ENCODE measurements at places on chromosomes 1 and 21.

DNA sequence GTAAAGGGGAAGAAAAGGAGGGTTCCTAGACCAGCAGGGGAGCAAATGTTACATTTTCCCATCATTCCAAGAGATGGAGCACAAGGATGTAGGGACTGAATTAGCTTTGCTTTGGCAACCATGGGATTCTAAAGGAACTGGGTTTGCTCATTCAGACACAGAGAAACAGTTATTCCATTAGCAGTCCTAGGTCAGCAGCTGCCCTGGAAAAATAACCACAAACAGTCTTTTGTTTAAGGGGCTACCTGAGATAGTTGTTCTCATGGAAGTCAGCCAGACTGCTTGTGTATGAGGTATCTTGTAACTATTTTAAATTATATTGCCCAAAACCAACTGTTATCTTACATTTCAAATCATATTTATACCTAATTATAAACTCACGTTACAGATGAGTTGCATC lies 58.4 kb upstream of the VCAM1 start:
- DNase-seq, result no peak

- no peak for DNase-seq
Measured at GRCh38 chr1:70195342-70195741, 10.0 kb downstream of the LRRC40 start.

GRCh38 chr1:36345353-36345752 lies 21.9 kb upstream of the EVA1B start:
- DNase-seq, result no peak

- DNase-seq, result no peak
Measured at GRCh38 chr1:169106921-169107602, 572 bp downstream of the ATP1B1 start.

- DNase-seq, result no peak
Measured at GRCh38 chr1:30950053-30950452, 41.5 kb upstream of the SDC3 start.

DNA sequence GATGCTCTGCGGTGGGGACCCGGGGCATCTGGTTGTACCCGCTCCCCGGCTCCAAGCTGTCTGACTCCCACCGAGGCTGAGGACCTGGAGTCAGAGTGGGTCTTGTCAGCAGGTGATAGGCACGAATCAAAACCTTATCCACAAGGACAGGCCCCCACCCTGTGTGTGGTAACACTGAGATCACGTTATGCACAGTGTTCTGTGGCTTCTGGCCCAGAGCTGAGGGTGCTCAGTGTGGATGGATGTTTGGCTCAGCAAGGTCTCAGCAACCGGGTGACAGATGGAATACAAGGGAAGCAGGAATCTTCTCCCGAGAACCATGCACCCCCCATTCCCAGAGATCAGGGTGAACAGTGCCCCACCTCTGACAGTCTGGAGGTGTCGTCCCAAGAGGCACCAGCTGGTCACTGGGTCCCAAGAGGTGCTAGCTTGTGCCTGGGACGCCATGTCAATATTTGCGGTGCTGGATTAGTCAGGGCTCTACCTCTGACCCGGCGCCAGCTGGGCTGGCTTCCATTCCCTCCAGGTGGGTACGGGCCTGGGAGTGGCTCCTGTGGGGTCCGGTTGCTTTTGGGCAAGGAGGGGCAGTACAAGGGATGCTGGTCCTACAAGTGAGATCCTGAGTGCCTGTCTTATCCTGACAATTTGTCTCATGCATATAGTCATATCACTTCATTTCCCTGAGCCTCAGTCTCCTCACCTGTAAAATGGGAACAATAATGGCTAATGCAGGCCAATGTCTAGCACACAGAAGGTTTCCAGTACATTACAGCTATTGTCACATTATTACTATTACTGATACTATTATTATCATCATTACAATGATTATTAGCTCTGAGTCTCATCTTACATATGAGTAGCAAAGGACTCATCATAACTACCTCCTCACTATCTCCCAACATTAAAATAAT lies 957 bp downstream of the CAPN9 start:
- DNase-seq, result no peak

DNA sequence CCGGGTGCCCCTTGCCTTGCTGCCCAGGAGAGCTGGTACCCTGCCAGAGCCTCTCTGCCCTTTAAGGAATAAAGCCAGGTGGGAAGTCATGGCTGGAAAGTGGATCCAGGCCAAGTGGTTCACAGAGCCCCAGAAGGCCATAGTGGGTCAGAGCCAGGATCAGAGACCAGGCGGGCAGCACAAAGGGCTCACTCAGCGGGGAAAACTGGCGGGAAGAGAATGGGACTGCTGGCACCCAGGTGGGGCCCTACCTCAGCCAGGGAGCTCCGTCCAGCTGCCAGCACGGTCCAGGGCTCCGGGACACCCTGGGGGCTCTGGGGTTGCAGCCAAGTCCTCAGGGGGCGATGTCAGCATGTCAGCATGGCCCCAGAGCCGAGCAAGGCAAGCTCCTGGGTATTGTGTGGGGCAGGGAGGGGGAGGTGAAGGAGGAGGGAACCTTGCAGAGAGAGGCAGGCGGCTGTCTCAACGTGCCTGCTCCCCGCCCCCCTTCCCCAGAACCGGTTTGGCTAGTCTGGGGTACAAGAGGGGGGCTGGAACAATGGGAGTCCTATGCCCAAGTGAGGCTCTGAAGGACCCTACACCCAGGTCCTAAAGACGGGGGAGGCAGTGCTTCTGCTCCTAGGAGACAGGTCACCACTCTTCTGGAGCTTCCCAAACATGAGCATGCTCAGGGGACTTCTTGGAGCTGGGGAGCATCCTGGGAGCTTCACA lies at the start of gene ARHGEF19:
Gene ARHGEF19, minus strand, starts transcription at position 402 of the 711 bp plus-strand sequence. CDS start 3,598 bp downstream, outside the sequence.
- no peak for DNase-seq

GRCh38 chr1:46621930-46622329 lies 5.3 kb upstream of the MOB3C start:
- DNase-seq, result no peak

- DNase-seq, result no peak
Measured at GRCh38 chr21:27293239-27293638, 326.4 kb upstream of the ADAMTS5 start.

GRCh38 chr1:165053351-165053750 lies 303.2 kb downstream of the LMX1A start:
- DNase-seq, result no peak

DNA sequence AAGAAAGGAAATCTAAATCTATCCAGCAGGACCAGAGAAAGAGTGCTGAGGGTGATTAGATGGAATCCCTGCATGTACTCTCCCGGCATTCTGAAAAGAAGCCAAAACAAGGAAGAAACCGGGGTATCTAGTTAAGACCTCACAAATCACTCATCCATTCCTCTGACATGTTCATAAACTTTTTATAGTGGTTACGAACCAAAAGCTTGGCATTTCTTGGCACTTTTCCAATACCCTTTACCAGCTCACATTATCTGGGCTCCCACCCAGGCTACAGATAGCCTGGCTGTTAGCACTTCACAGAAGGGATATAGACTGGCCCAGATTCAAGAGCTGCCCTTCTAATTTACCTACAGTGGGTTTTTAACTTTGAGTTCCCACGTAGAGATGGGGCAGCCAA lies 1.8 kb upstream of the C1orf74 start:
- no peak for DNase-seq

GRCh38 chr21:44295163-44295573 lies 4.7 kb upstream of the PFKL start:
- no peak for DNase-seq
